ENCODE measurements at places on chromosomes 2 and 18. TPM values are rescaled to one million over a fixed set of nuclear protein-coding genes. Genes with fewer than 3 reads are reported as not detected.
A peak's percentile ranks its signal among the peaks of the same experiment; 100 is the strongest.

- H3K4me1 ChIP-seq: no peaks in the 10 kb centered on the region
- H3K36me3 ChIP-seq: no peaks in the 10 kb centered on the region
- DNase-seq: no peak
- no peak overlapping the region for H3K27ac ChIP-seq
- no peak overlapping the region for H3K4me3 ChIP-seq
- peaks cover 79% of the 10 kb centered on the region for H3K27me3 ChIP-seq
Measured at GRCh38 chr18:60448487-60449267, 76.1 kb upstream of the MC4R start.

- no peaks in the 10 kb centered on the region for H3K36me3 ChIP-seq
- DNase-seq: no peak
- H3K4me1 ChIP-seq: peaks cover 14% of the 10 kb centered on the region
- no peak overlapping the region for H3K27ac ChIP-seq
- H3K4me3 ChIP-seq: no peak overlapping the region
Measured at GRCh38 chr2:147165697-147166382, 679.0 kb upstream of the ACVR2A start.

GRCh38 chr2:232365621-232366321 lies 12.8 kb upstream of the ALPP start:
- no peaks in the 10 kb centered on the region for H3K4me1 ChIP-seq
- no peaks in the 10 kb centered on the region for H3K27me3 ChIP-seq
- no peak overlapping the region for H3K27ac ChIP-seq
- peak; percentile 56 for DNase-seq
- no peak overlapping the region for H3K4me3 ChIP-seq

- H3K27me3 ChIP-seq: peaks cover 10% of the 10 kb centered on the region
- H3K36me3 ChIP-seq: no peaks in the 10 kb centered on the region
- no peaks in the 10 kb centered on the region for H3K4me1 ChIP-seq
- no peak for DNase-seq
- H3K4me3 ChIP-seq: no peak overlapping the region
Measured at GRCh38 chr2:56325661-56326345, 142.0 kb downstream of the CCDC85A start.

DNA sequence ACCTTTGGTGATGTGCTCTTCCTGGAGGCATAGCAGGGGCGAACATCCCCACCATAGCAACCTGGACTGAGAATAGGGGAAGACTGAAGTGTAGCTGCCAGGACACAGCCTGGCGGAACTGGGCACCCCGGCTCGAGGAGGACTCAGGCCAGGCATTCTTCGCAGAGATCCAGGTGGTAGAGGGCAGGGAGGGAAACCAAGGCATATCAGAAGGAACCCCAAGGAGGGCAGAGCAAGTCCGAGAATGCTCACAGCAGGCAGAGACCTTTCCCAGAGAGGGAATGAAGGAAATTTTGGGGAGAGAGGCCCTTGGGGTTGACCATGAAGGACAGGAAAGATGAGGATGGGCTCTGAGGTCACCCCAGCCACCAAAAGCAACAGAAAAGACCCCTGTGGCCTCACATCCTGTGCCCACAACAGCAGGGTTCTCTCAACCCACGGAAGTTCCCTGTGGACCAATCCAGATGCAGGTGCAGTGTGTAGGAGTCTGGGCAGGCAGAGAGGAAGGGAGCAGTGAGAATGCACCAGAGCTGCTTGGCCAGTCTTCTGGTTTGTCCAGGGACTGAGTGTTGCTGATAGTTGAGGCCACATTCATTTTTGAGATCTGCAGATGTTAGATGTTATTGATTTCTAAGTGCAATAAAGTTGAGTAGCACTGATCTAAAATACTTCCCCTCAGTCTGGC lies 136.9 kb downstream of the PXDN start:
- H3K4me3 ChIP-seq: no peak overlapping the region
- no peak for DNase-seq
- H3K4me1 ChIP-seq: peaks cover 13% of the 10 kb centered on the region
- H3K36me3 ChIP-seq: no peaks in the 10 kb centered on the region

DNA sequence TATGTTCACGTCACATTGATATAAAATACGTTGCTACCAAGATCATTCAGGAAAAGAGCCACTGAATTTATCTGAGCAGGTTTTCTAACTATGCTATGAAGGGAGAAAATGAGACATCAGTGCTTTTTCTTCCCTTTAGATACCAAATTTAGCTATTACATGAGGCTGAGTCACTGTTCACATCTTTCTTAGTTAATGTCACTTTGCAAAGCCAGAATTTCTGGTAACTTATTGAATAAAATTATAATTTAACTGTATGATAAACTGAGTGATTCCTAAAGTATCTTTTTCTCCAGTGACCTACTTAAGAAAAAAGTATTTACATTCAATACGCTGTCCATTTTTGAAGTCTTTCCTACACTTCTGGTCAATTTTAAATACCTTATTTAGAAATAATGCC lies 22.7 kb downstream of the C1D start:
- no peak for DNase-seq
- peaks cover 18% of the 10 kb centered on the region for H3K36me3 ChIP-seq
- no peak overlapping the region for H3K27ac ChIP-seq
- H3K4me1 ChIP-seq: no peaks in the 10 kb centered on the region
- H3K27me3 ChIP-seq: no peaks in the 10 kb centered on the region

FAM237A gene
- not detected for total RNA-seq

CCDC121 gene
- 0.61 TPM for total RNA-seq

DNA sequence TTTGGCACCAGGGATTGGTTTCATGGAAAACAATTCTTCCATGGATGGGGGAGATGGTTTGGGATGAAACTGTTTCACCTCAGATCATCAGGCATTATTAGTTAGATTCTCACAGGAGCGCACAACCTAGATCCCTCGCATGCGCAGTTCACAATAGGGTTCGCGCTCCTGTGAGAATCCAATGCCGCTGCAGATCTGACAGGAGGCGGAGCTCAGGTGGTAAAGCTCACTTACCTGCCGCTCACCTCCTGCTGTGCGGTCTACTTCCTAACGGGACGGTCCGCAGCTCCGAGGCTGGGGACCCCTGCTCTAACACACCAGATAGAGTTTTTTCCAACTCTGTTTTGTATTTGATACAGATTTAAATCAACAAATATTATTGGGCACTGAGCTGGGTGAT lies 286.5 kb downstream of the MTX2 start:
- H3K27ac ChIP-seq: no peak overlapping the region
- H3K36me3 ChIP-seq: no peaks in the 10 kb centered on the region
- no peak for DNase-seq
- H3K27me3 ChIP-seq: no peaks in the 10 kb centered on the region

ACMSD gene
- not detected for total RNA-seq

DNA sequence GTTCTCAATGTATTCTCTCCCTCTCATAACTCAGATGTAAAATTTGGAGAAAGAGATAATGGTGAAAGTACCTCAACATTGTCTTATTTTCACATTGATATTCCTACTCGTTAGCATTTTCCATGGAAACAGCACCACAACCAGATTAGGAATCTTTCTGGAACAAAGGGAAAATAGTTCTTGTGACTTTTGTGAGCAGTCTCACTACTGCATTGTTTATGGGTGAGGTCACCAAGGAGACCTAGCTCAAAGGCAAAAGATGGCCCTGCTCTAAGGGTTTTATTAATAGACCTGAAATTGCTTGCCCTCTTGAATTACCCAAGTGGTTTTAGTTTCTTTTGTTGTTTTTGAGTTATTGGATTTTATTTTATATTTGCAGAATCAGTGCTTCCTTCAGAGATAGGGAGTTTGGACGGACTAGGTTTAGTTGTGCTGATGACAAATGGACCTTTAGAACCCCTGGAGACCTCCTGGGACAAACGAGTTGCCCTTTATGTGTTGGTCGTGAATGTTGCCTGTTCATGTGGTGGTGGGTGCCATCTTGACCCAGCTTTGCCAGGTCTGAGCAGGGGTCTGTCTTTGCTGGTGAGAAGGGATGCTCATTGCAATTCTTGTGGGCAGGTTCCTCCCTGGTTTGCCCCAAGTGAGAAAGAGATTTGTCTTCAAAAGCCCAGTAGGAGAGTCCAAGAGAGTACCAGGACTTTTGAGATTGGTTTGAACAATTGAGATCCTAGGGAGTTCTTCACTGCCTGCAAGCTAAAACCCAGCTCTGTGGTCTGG lies 58.1 kb downstream of the INPP4A start:
- H3K27ac ChIP-seq: peak overlapping the region; percentile 31
- H3K36me3 ChIP-seq: no peaks in the 10 kb centered on the region
- DNase-seq: no peak
- no peak overlapping the region for H3K4me3 ChIP-seq
- H3K4me1 ChIP-seq: peaks cover under 1% of the 10 kb centered on the region

GRCh38 chr18:49514577-49514976 lies 27.5 kb upstream of the C18orf32 start:
- no peak overlapping the region for H3K27ac ChIP-seq
- H3K4me1 ChIP-seq: no peaks in the 10 kb centered on the region
- no peaks in the 10 kb centered on the region for H3K36me3 ChIP-seq
- peaks cover 2% of the 10 kb centered on the region for H3K27me3 ChIP-seq

FER1L5 gene
- not detected for total RNA-seq

NPC1 gene
- total RNA-seq: 60.4 TPM

- DNase-seq: no peak
- no peak overlapping the region for H3K27ac ChIP-seq
- H3K4me3 ChIP-seq: no peak overlapping the region
- H3K4me1 ChIP-seq: no peaks in the 10 kb centered on the region
Measured at GRCh38 chr2:132715386-132716351, 45.7 kb upstream of the LYPD1 start.

GRCh38 chr18:45408218-45408617 lies 207.1 kb upstream of the SLC14A2 start:
- H3K36me3 ChIP-seq: no peaks in the 10 kb centered on the region
- H3K4me1 ChIP-seq: peaks cover 21% of the 10 kb centered on the region
- H3K27ac ChIP-seq: no peak overlapping the region
- no peak for DNase-seq
- no peaks in the 10 kb centered on the region for H3K27me3 ChIP-seq
- H3K4me3 ChIP-seq: no peak overlapping the region

FIGN gene
- total RNA-seq: 9.0 TPM

DNA sequence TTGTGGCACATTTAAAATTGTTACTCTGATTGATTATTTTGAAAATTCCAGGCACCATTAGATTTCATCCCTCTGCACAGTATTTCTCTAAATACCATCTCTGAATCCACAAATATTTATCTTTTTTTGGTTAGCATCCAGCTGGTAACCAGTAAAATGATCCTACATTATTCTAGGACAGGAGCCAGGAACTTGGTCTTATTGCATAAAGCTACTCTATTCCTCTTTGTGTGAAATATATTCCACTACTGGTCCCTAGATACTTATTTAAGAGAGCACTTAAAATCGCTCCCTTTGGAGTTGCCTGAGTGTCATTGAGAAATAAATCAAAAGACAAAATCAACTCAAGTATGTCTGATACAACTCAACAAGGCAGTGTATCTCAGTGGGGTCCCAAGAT lies 7.4 kb upstream of the MBOAT2 start:
- H3K4me1 ChIP-seq: peaks cover 7% of the 10 kb centered on the region
- no peak overlapping the region for H3K4me3 ChIP-seq
- H3K27ac ChIP-seq: no peak overlapping the region

- peak overlapping the region; percentile 1 for H3K27ac ChIP-seq
- H3K4me3 ChIP-seq: no peak overlapping the region
- peaks cover 7% of the 10 kb centered on the region for H3K4me1 ChIP-seq
- no peaks in the 10 kb centered on the region for H3K27me3 ChIP-seq
- no peaks in the 10 kb centered on the region for H3K36me3 ChIP-seq
Measured at GRCh38 chr2:149606251-149606811, 18.8 kb upstream of the MMADHC start.

CXCR2 gene
- not detected for total RNA-seq

DNA sequence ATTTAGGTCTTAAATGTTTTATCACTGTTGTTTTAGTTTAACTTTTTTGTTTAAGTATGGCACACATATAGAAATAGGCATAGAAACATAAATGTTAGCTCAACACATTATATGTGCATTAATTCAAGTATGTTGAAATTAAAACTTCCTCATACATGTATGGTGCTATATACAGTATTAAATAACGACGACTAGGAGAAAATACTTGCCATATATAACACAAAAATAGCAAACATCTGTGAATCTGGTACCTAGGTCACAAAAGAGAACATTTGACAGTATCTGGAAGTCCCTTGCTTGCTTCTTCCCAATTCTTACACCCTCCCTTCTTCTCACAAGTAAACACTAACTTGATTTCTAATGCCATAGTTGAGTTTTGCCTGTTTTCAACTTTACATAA lies 38.4 kb downstream of the ZNF638 start:
- no peak overlapping the region for H3K27ac ChIP-seq
- no peak overlapping the region for H3K4me3 ChIP-seq
- no peak for DNase-seq
- peaks cover 84% of the 10 kb centered on the region for H3K36me3 ChIP-seq

DNA sequence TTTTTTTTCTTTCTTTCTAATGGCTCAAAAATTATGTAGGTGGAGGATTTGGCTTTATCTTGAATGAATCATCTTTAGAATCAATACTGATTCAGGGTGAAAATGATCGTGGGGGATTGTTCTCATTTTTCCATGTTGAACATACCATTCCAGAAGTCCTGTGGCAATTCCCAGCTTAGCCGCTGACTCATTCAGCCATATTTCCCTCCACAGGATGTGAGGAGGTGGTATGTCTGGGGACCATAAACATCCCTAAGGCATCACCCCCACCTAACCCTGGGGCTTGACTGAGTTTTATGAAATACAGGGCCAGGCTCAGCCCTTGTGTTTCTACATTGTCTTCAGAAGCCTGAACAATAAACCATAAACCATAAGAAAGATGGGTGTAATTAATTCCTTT lies 92.7 kb upstream of the FN1 start:
- no peaks in the 10 kb centered on the region for H3K27me3 ChIP-seq
- peak overlapping the region; percentile 84 for H3K27ac ChIP-seq
- H3K4me3 ChIP-seq: no peak overlapping the region
- peaks cover 32% of the 10 kb centered on the region for H3K4me1 ChIP-seq
- peak; percentile 73 for DNase-seq

GRCh38 chr2:25308599-25308998 lies 33.1 kb downstream of the DNMT3A start:
- no peak overlapping the region for H3K27ac ChIP-seq
- H3K4me3 ChIP-seq: no peak overlapping the region
- DNase-seq: no peak
- H3K36me3 ChIP-seq: peaks cover 11% of the 10 kb centered on the region
- peaks cover 9% of the 10 kb centered on the region for H3K4me1 ChIP-seq

GRCh38 chr18:63317982-63318888 lies 1.3 kb downstream of the BCL2 start:
- H3K36me3 ChIP-seq: peaks cover 5% of the 10 kb centered on the region
- H3K4me3 ChIP-seq: peak overlapping the region; percentile 96
- DNase-seq: no peak
- no peaks in the 10 kb centered on the region for H3K27me3 ChIP-seq
- peaks cover 23% of the 10 kb centered on the region for H3K4me1 ChIP-seq
- H3K27ac ChIP-seq: peak overlapping the region; percentile 61

DNA sequence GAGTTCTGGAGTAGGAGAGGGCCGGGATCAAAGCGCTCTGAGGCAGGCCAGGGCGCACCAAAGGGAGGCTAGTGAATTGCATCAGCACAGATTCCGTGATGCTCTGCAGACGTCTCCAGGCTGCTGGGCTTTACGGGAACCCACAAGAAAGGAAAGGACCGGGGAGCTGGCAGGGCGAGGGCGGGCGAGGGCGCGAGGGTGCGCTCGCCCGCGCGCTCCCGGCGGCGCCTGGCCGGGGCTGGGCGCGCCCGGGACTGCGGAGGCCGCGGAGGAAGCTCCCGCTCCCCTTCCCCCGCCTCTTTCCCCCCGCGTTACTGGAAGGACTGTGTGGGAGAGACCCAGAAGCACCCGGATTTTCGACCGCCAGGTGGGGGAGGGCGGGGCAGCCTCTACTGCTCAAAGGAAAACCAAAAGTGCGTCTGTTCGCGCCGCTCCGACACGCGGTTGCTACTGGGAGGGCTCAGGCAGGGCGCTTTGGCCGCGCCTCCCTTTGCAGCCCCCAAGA lies 2.4 kb upstream of the FOSL2 start:
- peaks cover 21% of the 10 kb centered on the region for H3K4me1 ChIP-seq
- peak; percentile 97 for DNase-seq
- peaks cover 12% of the 10 kb centered on the region for H3K36me3 ChIP-seq
- H3K27ac ChIP-seq: no peak overlapping the region
- no peak overlapping the region for H3K4me3 ChIP-seq
- H3K27me3 ChIP-seq: no peaks in the 10 kb centered on the region

NEURL3 gene
- not detected for total RNA-seq

Measured in MCF 10A (cell line).